ENCODE measurements at places on chromosomes 2 and 18.
A peak's percentile ranks its signal among the peaks of the same experiment; 100 is the strongest.

- DNase-seq, result no peak
These were observed 39.1 kb downstream of the SH3RF3 start for GRCh38 chr2:109168086-109168485.

DNA sequence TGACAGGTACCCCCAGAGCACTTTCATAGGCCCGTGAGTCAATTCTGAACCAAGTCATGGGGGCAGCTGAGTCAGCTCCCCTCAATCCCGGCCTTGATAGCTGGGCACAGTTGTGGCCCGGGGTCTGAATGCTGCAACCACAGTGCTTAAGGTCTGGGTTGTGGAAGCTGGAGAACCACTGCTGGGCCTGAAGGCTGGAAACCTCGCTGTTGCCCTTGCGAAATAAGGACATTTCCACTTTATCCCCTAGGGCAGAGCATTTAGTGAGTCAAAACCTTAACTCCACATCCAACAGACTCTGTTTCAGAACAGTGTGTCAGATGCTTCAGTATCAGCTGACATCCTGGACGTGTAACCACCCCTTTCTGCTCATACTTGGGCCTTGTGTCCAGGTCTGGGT lies 58.6 kb downstream of the SP110 start:
- DNase-seq, result no peak

DNA sequence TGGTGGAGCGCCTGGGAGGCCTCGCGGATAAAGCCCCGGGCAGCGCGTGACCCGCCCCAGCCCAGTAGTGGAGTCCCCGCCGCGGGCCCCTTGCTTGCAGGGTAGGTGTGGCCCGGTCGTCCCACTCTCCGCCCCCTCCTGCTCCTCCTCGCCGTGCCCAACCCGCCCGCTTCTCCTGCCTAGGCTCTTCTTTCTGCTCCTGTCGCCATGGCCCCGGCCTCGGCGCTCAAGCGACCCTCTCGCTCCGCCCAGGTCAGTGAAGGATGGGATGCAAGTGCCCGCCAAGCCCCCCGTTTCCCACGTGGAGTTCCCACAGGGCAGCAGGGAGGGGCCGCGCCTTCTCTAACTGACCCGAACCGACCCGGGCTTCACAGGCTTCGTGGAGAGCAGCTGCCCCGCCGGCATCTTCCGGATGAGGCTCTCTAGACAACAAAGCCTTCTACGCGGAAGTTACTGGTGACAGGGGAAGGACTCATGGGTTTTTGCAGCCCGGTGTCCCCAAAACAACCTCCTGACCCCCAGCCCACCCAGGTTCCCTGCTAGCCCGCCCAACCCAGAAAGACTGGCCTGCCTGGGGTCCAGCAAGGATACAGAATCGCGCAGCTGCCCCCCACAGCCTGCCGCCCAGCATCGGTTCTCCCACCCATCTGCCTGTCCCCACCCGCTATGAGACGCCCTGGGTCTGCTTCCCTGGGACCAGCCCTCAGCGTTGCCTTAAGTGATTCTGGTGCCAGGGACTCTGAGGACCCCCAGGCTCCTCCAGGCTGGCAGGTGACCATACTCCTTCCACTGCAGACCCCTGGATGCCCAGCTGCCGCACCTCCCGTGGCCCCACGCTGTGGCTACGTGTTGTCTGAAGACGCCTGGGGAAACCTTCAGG lies 32.8 kb downstream of the TTC32 start:
- peak; percentile 83 for DNase-seq

GRCh38 chr2:88098558-88098900 lies 29.3 kb downstream of the FABP1 start:
- DNase-seq, result no peak

GRCh38 chr2:225028572-225028971 lies 13.7 kb downstream of the DOCK10 start:
- no peak for DNase-seq

GRCh38 chr18:32337821-32338220 lies 132.9 kb downstream of the GAREM1 start:
- no peak for DNase-seq

- DNase-seq, result peak; percentile 62
These were observed 56.5 kb upstream of the CREB1 start for GRCh38 chr2:207473049-207473930.

DNA sequence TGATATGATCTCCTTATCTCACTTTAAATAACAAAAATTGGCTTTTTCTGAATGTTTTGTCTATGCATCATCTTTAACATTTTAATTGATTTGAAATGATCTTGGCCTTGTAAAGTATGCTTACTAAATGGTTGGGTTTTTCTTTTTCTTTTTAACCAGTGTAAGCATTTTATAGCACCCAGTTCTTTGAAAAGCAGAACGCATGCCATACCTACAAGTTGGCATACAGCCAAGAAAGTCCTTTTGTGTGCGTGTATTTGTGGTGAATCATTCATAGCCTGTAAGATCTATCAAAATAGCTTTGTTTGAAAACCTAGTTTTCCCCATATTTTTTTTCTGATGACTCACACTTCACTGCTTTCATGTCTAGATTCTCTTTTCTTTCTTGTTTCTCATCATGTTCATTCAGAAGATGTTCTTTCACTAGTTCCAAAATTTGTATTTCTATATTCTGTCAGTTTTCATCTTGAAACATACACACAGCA lies 4.1 kb upstream of the VRK2 start:
- no peak for DNase-seq

DNA sequence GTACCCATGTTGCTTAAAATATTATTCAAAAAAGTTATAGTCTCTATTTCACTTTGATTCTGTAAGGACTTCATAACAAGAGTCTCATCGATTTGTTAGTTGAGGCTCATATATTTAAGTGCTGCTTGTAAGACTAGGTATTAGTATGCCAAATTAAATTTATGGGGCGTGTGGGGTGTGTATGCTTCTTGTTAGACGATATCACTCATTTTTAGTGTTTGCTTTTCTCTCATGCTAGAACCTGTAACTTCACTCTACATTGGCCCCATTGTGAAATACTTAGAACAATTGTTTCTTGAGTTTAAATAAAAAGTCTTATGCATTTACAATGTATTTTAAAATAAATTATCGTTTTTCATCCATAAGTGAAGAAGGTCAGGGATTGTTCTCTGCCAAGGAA lies 63.6 kb downstream of the CTNNA2 start:
- DNase-seq, result no peak

DNA sequence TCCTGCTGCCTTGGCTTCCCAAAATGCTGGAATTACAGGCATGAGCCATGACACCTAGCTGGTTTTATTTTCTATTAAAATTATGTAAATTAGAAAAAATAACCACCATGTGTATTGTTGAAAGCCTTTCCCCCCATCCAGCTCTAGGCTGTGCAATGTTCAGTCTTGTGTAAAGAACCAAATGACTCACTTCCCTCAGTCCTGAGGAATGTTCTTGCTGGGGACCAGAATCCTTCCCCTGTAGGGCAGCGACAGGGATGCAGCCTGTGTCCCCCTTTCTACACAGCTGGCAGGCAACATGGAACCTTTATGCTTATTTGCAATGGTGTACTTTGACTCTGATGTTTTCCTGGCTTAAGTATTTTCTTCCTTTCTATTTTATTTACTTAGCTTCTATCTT lies 29.4 kb downstream of the AOX1 start:
- DNase-seq, result no peak

- no peak for DNase-seq
These were observed 4.4 kb downstream of the NEB start for GRCh38 chr2:151729837-151730236.

- no peak for DNase-seq
These were observed 844.3 kb downstream of the MBD2 start for GRCh38 chr18:53380063-53380639.

- no peak for DNase-seq
These were observed 2.7 kb upstream of the TMBIM1 start for GRCh38 chr2:218295029-218295428.

DNA sequence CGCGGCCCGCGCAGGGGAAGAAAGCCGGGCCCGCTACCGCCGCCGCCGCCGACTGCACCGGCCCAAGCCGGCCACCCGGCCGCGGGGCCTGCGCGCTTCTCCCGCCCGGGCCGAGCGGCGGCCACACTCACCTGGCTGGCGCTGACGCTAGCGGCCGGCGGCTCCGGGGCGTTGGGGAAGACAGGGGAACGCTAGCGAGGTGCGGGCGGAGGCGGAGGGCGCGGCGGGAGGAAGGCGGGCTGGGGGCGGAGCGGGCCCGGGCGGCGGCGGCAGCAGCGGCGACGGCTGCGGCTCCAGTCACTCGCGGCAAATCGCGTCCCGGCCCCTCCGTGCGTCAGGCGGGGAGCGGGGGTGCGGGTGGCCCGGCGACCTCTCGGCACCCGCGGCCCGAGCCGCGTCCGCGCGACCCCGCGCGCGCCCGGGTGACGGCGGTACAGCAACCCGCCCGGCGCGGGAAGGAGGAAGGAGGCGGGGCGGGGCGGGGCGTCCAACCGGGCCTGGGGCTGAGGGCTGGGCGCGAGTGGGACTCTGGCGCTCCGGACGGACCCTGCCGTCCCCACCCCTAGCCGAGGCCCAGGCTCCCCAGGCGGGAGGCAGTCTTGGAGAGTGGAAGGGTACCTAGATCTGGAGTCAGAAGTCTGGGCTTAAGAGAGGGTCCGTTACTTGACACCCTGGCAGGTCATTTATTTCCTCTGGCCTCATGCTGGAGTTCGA lies at the start of gene SESTD1:
Gene SESTD1, minus strand, starts transcription at position 465 of the 714 bp plus-strand sequence. CDS start 72,991 bp downstream, outside the sequence.
- peak; percentile 86 for DNase-seq

DNA sequence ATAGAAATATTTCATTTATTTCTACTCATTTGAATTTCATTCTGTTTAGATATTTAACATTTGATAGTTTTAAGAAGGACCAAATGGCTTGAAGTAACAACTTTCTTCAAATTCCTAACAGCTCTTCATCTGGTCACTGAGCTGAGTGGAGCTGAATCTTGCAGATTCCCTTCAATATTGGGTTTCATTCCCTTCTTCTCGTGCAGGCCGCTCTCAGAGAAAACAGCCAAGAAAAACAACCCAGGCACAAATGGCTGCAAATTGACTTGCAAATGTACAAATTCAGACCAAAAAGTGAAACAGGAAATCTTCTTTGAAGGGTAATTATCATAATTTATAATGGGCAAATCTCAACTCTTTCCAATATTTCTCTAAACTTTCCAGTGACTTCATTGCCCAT lies 30.3 kb upstream of the GCG start:
- DNase-seq, result no peak

- no peak for DNase-seq
These were observed 51.7 kb downstream of the CABYR start for GRCh38 chr18:24190590-24190989.

DNA sequence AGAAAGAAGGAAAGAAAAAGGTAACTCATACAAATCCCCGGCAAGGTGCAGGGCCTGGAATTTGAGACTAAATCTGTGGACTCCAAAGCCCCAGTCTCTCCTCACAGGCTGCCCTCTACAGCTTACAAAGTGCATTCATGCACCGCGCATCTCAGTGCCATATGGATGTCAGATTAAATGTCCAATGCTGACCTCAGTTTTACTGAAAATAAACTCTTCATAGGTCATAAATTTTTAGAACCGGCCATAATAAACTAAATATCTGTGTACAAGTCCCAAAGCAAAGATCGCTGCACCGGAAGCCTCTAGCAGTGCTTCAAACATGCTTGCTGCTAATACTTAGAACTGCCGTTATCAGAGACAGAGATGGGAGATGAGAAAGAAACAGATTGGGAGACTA lies 17.7 kb downstream of the ST6GAL2 start:
- DNase-seq, result no peak

DNA sequence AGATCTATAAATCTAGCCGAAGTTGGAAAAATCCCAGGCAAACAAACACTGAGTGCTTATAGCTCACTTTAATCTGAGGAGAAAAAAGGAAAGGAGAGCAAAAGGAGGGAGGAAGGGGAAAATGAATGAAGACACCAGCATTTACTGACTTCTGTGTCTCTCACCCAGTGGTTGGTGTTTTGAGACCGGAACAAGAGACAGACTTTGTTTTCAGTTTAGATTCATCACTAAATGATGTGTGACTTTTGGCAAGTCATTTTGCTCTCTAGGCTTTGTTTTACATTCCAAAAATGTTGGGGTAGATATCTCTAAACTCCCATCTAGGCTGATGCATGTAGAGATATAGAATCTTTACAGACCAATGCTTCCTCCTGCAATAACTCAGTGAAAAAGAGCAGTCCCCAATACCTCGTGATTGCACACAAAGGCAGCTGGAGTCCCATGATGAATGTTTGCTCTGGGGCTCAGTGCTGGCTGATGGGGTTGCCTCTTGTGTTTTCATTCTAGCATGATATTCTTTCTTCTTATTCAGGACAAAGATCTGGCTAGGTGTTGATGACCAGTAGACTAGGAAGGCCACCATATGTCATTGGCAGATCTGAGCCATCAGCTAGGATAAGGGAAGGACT lies 51.4 kb downstream of the TRIB2 start:
- DNase-seq, result no peak

GRCh38 chr2:85277416-85278158 lies 50.2 kb downstream of the TGOLN2 start:
- DNase-seq, result peak; percentile 85

DNA sequence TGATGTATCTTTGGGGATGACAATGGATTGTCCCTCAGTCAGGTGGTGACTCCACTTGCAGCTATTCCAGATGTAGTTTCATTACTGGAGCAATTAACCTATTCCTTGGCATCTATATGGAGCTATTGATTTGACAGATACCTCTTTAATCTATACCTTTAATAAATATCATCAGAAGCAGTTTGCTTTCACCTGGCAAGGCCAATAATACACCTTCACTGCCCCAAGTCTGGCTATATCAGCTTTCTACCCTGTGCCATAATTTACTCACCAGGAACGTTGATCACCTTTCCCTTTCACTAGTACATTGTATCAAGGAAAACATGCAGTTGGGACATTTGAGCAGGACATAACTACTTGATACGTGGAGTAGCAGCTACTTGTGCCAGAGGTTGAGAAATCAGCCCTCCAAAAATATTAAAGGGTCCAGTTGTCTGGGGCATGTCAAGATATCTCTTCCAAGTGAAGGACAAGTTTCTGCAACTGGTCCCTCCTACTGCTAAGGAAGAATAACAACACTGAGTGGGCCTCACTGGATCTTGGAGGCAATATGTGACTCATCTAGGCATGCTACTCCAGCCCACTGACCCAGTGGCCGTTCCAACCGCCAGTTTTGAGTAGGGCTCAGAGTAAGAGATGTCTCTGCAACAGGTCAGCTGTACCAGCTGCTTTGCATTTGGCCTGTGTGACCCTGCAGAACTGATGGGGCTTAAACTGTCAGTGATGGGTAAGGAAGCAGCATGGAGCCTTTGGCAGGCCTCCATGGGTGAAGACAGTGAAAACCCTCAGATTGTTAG lies 67.0 kb downstream of the PSMG2 start:
- no peak for DNase-seq

DNA sequence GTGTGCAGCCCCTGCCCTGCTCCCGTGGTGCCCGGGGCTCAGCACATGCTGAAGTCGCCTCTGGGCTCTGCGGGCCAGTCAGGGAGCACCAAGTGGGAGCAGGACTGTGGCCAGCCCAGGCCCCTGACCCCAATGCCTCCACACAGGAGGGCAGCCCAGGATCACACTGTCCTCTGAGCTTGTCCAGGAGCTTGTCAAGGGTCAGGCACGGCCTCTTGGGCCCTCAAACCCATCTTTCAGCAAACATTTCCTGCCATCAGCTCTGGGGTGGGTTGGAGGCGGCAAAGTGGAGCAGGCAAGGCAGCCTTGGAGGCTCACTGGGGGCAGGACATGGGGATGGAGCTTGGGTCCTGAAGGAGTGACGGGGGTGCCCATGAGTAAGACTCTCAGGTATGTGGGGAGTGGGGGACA lies 10.3 kb downstream of the SNED1 start:
- DNase-seq, result no peak

GRCh38 chr2:232829988-232830387 lies 40.1 kb upstream of the SNORC start:
- DNase-seq, result no peak
